SHP77 (cell line): ENCODE measurements at places on chromosomes 2 and 18.

DNA sequence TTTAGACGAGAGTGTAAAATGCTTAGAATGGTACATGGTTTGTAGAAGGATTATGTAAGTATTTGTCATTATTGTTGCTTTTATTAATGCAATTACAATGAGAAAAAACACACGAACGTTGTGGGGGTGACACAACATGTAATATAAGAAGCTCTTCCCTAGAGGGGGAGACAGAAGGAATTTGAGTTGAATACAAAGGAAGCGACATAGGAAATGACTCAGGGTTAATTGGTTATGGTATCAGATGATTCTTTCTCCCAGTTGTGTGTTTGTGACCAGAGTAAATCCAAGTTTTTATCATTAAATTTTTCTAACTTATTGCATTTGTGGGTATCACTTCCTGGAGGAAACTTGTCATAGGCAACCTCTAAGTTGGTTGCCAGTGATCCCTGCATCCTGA lies 625.6 kb upstream of the CDH2 start:
- DNase-seq: no peak

DNA sequence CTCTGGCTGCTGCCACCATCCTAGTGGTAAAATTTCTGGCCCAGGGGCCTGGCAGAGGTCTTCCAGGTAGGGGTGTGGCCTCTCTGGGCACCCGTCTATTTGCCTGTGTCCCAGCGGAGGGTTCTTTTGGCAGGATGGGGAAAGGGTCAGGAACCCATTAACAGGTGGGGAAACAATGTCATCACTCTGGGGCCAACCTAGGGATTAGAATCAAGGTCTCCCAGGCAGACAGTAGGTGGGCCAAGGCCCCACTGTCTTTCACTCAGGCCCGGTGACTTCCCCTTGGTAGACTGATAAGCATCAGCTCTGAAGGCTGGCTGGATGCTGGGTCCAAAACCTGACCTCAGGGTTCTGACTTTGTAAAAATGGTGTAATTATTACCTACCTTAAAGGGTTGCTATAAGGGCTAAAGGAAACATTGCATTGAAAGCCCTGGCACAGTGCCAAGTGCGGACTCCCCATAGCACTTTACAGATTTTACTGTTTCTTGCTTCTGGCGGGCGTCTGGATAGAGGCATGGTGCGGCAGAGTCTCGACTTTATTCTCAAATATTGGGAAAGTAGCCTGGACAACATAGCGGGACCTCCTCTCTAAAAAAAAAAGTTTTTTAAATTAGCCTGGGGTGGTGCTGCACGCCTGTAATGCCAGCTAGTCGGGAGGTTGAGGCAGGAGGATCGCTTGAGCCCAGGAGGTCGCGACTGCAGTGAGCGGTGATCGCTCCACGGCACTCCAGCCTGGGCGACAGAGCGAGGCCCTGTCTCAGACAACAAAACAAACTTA lies 2.2 kb downstream of the LBX2 start:
- DNase-seq: no peak

DNA sequence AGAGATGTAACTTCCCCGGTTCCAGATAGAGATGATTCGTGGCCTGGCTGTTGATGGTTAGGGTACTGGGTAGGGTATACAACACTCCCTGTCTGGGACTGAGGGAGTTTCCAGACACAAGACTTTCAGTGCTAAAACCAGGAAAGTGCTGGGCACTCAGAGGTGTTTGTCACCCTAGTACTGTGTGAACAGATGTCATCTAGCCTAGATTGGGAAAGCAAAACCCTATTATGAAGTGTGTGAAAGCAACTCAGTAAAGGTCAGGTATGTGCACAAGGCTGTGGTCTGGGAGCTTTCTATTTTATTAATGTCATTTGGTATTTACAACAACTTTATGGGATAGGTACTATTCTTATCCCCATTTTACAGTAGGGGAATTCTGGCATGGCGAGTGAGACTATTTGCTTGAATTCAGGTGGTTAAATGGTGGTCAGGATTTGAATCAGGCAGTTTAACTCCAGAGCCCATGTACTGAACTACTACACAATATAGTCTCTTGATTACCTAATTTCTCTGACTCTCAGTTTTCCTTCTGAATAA lies 2.6 kb downstream of the BZW1 start:
- DNase-seq: no peak

DNA sequence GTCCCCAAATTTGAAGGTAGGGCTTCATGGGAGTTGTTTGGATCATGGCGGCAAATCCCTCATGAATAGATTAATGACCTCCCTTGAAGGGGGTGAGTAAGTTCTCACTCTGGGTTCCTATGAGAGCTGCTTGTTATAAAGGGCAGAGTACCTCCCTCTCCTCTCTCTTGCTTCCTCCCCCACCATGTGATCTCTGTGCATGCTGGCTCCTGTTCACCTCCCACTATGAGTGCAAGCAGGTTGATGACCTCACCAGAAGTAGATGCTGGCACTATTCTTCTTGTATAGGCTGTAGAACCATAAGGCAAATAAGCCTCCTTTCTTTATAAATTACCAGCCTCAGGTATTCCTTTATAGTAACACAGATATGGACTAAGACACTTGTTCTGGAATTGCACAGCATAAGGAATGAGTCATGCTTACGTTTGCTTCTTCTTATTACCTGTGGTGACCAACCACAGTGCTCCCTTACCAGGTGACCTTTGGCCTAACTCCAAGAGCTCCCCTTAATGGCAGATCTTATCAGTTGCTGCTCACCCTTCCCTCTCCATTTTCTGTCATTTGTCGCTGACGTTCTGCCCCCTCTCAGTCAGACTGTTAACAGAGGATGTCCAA lies 559.5 kb upstream of the GCFC2 start:
- DNase-seq: no peak

DNA sequence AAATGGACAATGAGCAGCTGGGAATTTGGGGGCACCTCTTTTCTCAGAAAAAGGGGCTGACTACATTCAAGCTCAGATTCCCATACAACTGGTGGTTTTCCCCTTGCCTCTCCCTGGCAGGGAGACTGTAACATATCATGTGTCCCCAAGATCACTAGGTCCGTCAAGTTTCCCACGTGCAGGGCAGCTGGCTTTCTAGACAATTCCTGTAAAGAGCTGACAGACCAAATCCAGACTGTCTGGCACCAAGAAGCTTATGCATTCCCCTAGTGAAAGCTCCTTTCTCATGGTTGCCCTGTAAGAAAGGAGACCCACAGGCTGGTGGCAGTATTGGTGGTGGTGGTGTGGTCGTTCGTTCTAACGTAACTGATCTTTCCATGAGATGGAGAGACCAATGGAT lies 48.8 kb downstream of the THUMPD2 start:
- DNase-seq: no peak
